ENCODE measurements at places on chromosomes 13 and 19. TPM values are rescaled to one million over a fixed set of nuclear protein-coding genes. Genes with fewer than 3 reads are reported as not detected.

- DNase-seq = no peak
Measured at GRCh38 chr13:49217962-49218492, 2.1 kb upstream of the MLNR start.

DNA sequence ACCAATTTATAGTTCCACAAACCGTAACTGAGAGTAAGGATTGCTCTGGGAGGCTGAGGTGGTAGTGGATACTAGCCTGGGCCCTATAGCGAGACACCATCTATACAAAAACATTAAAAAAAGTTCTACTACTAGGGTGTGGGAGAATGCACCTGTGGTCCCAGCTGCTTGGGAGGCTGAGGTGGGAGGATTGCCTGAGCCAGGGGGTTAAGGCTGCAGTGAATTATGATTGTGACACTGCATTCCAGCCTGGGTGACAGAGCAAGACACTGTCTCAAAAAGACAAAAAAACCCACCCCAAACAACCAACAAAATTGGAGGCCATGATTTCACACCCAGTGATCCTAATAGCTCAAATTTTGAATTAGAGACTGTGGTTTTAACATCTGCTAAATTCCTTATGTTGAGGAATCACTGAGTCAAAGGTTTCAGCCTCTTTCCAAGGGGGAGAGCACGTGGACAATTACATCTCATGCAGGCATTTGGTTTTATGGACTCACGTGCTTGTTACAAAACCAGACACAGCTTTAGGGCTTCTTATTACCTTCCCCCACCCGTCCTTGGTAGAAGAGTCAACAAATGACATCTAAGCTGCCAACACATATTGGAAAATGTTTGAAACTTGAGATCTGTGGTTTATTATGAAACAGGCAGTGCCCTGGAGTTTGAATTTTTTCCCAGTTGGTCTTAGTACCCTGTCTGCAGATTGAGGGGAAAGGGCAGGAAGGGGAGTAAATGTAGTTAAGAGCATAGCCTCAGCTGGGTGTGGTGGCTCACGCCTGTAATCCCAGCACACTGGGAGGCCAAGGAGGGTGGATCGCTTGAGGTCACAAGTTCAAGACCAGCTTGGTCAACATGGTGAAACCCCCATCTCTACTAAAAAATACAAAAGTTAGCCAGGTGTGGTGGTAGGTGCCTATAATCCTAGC is 18.5 kb downstream of the CYP2A6 start:
- DNase-seq = peak; percentile 18

GRCh38 chr19:32781280-32781679 is 61.7 kb downstream of the TDRD12 start:
- DNase-seq = no peak

- no peak for DNase-seq
Measured at GRCh38 chr13:48258002-48258401, 25.0 kb downstream of the ITM2B start.

DNA sequence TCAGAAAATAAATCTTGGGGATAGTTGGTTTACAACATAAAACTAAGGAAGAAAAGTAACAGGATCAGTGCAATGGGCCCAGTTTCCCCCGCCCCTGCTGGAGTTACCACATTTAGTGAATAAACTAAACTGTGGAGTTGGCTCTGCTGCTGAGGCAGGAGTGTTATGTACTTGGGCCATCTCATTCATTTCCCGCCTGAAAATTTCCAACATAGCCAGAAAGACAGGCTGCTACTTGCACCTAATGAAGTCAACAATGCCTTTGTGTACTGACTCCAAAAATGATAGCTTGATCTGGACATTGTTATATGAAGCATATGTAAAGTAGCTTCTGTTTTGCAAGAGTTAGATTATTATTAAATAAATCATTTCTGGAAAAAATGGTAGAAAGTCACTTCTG is 7.9 kb upstream of the RNASEH2B start:
- DNase-seq = no peak

DNA sequence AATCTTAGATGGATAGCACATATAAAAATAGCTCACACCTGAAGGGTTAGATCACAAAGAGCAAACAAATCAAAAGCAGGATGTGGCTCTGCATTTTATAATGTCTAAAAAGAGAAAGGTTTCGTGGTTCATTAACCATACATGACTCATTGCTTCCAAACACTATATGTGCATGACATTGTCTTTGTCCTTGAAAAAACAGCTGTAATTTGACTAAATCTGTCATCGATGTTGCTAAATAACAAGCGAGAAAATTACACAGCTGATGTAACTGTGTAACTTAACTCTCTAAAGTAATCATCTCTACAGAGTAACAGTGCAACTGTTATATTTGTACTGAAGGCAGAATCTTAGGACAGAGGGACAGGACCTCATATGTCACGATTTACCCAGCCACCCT is 383.1 kb upstream of the GPC6 start:
- no peak for DNase-seq

- DNase-seq = no peak
Measured at GRCh38 chr13:108304170-108305016, 34.9 kb downstream of the TNFSF13B start.

- no peak for DNase-seq
Measured at GRCh38 chr19:13401388-13401787, 104.9 kb downstream of the CACNA1A start.

- DNase-seq = peak; percentile 81
Measured at GRCh38 chr19:13154241-13154778, 4.1 kb downstream of the IER2 start.

GRCh38 chr13:25463496-25463895 is 91.7 kb downstream of the ATP8A2 start:
- no peak for DNase-seq

DNA sequence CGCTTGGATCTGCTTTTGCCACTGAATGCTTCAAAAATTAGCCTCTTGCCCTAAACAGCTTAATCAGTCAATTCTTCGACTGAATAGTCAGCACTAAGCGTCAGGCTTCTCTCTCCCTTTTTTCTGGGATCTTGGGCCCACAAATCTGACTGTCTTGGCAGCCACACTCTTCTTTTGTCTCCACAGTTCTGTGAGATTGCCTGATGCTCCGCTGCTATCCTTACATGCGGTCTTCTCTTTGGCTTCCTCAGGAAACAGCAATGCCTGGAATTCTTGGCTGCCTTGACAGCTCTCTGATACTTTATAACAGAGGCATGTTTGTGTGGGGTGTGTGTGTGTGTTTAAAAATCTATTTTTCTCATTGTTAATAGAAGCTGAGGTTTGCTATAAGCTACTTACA is 32.6 kb downstream of the ERCC5 start:
- no peak for DNase-seq

DNA sequence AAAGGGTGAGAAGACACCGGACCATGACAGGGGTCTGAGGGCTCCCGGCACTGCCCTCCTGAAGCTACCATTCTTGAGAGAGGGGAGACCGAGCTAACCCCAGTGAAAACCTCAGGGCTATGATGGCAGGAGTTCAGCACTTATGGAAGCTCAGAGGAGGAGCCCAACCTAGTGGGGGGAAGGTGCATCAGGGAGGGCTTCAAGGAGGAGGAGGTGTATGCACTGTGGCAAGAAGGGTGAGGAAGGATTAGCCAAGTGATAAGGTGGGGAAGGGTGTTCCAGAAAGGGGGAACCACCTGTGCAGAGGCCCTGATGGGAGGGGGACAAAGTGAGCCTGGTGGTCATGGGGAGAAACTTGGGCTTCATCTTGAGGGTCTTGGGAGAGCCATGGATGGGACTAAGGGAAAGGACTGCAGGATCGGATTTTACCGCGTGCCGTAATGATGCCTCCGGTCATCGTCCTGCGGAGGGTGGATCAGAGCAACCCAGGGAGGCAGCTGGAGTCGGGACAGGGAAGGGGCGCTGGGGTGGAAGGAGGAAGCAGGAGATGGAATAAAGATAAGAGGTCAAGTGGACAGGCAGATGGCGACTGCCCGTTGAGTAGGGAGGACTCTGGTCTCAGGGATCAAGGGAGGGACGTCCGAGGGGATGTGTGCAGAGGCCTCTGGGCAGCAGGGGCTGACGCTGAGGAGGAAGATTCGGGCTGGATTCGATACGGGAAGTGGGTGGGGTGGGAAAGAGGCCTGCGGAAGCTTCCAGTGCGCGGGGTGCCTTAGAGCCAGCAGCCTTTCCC is 13.3 kb upstream of the PSMD8 start:
- DNase-seq = no peak

The KASH5 gene
- 0.64 TPM for total RNA-seq

The LIM2 gene
- total RNA-seq = not detected

The ERICH6B gene
- not detected for total RNA-seq

The CYP4F11 gene
- total RNA-seq = not detected
